Naive B cell (primary cell): ENCODE measurements at places on chromosomes 2 and 18. TPM values are rescaled to one million over a fixed set of nuclear protein-coding genes. Genes with fewer than 3 reads are reported as not detected.

- DNase-seq, result no peak
These were observed 74.7 kb upstream of the KCNJ3 start for GRCh38 chr2:154623819-154624218.

- no peak for DNase-seq
These were observed 12.9 kb upstream of the MRO start for GRCh38 chr18:50832754-50833153.

ALKAL2 gene
- polyA plus RNA-seq, result not detected

UGGT1 gene
- 0.71 TPM for polyA plus RNA-seq

DNA sequence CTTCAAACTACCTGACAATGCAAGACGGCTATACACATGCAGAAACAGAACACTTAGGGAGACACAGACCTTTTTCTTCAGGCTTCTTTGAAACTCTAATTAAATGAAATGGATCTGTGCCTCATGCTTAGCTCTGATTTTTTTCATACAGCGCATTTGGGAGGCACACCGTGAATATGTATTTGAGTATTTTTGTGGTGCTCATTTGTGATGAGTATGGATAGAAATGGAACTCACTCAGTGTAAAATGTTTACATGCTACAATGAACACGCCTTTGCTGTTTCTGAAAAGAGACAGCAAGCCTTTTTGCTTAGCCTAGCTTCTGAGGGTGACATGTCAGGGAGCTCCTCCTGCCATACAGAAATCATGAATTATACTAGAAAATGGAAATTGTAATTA is 113.3 kb downstream of the FSHR start:
- DNase-seq, result no peak

HOXD12 gene
- not detected for polyA plus RNA-seq

DNA sequence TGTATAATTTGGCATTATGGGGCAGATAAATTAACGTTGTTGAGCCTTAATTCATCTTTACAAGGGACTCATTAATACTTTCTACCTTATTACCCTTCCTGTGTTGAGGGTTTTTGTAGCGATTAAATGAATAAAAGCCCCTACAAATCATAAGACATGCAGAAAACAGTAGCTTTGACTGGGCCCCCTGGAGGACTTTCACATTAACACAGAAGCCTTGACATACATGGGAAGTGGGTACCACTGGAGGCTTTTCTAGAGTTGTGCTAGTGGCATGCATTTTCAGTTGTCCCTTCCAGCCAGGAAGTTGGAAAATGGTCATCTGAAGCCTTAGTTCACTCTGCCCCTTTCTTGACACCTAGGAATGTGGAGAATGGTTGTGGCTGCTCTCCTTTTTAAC is 30.2 kb downstream of the MTA3 start:
- no peak for DNase-seq

- DNase-seq, result no peak
These were observed 19.7 kb upstream of the CYRIA start for GRCh38 chr2:16685340-16685715.

PROKR1 gene
- polyA plus RNA-seq, result not detected
